ENCODE measurements at places on chromosomes 7 and 10.

DNA sequence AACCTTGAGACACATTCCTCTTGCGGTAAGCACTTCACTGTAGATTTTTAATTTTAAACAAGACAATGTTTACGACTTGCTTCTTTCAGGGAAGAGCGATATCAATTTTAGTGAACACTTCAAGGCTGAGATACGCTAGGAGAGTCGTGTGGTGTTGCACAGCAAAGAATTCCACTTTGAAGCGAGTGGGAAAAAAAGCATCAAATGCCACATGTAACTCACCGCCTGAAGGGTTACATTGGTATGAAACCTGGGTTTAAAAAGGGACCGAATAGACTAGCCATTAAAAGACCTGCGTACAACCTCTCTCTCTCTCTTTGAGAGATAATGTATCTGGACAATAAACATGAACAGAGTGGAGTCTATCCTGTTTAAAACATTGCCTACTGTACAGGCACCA lies 68.8 kb upstream of the ATRNL1 start:
- no peak for DNase-seq

- no peak for DNase-seq
Observed at GRCh38 chr7:155398944-155399343, 59.0 kb upstream of the EN2 start.

DNA sequence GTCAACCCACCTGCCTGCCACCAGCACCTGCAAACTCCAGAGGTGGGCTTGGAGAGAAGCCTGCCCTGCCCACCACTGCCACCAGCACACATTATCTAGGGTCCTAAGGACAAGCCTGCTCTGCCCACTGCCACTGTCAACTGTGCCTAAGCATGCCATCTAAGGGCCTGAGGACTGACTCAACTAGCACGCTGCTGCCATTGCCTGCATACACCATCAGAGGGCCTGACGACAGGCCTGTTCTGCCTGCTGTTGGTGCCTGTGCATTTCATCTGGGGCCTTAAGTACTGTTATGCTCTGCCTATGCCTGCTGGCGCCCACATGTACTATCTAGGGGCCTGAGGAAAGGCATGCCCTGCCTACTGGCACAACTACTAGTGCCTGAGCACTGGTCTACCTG lies 27.0 kb upstream of the LRRD1 start:
- DNase-seq: no peak

DNA sequence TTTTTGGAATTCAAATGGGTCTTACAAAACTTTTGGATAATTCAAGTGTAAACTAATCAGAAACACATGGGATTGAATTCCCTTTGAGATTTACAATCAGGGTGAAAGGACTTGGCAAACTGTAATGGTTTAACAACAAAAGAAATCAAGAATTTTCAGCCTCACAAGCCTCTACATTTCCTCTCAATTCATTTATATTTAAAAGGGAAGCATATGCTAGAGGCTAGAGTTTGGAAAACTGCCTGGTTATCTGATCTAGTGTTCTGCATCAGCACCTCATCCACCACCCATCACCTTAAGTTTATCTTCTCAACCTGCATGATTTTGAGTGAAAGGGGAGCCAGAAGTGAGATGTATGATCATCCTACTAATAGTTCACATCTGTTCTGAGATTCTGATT lies 120.7 kb downstream of the TES start:
- no peak for DNase-seq

DNA sequence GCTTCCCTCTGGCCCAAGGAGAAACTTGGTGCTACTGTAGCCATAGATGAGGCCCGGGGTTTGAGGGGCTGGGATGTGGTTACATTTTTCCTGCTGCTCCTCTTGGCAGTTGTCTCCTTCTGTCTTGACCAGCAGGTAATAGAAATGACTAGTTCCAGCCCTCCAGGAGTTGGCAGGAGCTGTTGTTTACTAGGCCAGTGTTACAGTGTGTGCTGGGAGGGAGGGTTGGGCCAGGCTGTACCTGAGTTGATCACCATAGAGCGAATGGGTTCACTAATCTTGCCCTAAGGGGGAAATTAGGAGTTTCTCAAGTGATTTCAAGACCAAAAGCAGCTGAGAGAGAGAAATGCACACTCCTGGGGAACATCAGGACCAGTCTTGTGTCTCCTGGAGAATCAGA lies 34.9 kb downstream of the PAX2 start:
- no peak for DNase-seq

DNA sequence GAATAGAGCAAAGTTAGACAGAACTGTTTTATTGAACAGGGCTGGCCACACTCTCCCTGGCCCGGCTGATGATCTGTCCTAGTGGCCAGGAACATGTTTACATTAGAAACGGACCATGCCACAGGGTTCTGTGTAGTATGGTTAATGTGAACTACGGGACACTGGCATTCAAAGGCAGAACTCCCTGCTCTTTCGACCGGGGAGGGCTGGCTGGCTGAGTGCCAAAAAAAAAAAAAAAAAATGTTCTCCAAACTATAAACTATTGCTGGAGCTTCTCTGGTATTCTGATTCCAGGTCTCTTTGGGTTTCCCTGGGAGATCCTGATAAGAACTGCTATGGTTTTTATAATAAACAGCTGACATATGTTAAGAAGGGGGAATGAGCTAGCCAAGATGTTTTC lies 1262.6 kb upstream of the SORCS1 start:
- DNase-seq: no peak

DNA sequence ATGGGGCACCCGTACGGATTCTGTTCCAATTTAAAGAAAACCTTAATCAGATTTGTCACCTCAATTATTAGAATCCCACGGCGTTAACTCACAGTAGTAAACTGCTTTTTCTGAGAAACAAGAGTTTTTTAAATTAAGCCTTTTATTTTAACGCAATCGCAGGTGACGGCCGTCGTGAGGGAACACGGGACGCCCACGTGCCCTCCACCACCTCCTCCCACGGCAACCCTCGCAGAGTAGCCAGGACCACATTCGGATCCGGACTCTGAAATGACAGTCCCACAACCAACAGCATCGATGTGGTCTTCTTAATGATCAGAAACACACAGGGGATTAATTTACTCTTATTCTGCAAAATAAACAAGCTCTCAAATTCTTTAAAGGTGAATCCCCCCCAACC lies 22.0 kb upstream of the GPR146 start:
- no peak for DNase-seq

- DNase-seq: no peak
Observed at GRCh38 chr7:43516581-43517342, 66.1 kb upstream of the STK17A start.

DNA sequence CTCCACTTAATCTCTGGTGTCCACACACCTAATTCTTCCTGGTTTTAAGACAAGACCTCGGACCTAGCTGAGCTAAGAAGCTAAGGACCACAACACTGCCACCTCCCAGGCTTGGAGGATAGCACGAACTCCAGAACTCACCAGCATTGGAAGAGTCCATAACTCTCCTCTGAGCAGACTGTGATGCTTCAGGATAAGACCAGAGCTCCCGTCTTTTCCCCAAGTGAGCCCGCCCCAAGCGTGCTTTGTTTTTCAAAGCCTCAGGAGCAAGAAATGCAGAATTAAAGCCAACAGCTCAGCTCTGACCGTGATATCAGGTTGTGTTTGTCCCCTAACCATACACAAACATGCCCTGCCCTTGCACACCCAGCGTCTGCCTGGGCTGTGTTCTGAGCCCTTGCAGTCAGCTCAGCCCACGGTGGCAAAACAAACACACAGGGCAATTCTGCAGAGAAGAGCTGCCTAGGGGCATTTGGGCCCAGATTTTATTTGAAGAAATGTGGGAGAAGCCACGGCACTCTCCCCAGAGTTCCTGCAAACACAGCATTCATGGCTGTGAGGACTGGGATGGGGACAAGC lies 145.4 kb downstream of the WDR11 start:
- DNase-seq: no peak
